ENCODE measurements at places on chromosomes 1 and 21.

DNA sequence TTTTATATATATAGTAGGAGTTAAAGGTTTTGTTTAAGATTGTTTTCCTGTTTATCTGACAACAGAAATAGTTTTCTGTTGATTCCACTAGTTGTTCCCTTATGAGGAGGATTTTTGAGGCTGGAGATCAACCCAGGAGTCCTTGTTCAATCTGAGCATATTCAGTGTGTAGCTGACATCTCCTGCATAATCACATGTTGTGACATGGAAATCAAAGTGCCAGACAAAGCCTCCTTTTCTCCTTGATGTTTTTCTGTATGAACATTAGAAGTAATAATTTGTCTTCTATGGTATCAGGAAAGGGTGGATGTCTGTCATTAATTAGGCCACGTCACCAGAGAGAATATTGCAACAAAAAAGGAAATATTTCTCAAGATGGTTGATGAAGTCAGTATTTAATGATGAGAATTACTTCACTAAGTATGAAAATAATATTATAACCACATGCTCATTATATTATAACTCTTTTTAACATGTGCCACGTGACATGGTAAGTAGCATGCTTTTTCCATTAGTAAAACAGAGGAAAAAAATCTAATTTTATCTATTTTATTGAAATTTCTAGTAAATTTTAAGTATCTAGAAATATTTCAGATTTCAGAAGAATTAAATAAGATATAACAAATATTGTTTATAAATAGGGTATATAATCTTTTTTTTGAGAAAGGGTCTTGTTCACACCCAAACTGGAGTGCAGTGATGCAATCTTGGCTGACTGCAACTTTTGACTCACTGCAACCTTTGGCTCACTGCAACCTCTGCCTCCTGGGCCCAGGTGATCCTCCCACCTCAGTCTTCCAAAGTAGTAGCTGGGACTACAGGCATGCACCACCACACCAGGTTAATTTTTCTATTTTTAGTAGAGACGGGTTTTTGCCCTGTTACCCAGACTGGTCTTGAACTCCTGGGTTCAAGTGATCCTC is 223.5 kb downstream of the HMCN1 start:
- peak; percentile 80 for DNase-seq

DNA sequence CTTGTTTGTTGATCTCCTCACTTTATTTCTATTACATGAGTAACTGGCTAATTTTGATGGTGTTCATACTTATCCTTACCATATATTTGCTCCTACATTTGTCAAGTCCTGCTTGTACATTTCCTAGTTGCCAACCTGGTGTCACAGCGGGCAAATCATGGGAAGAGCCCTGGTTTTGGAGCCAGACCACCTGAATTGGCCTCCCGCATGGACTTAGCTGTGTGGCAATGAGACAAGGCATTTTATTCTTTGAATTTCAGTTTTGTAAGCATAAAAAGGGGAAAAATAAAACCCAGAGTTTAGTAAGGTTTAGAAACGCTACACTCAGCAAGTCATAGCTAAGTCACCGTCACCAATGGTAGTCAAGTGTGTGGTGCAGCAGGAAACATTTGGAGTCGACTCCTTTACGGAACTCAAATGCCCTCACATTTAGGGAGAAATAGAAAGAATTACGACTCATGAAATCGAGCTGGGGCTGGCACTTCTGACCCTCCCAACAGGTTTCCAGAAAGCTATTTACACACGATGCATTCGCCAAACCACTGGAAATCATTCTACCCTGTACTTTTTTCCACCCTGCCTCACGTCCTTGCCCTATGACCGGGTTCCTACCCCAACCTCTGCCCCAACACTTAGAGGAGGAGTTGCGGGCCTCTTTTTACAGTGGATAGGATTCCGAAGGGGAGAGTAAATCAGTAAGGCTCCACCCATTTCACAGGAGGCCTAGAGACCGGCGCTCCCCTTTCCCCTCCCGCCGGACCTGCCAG is 492 bp upstream of the PGM1 start:
- no peak for DNase-seq

DNA sequence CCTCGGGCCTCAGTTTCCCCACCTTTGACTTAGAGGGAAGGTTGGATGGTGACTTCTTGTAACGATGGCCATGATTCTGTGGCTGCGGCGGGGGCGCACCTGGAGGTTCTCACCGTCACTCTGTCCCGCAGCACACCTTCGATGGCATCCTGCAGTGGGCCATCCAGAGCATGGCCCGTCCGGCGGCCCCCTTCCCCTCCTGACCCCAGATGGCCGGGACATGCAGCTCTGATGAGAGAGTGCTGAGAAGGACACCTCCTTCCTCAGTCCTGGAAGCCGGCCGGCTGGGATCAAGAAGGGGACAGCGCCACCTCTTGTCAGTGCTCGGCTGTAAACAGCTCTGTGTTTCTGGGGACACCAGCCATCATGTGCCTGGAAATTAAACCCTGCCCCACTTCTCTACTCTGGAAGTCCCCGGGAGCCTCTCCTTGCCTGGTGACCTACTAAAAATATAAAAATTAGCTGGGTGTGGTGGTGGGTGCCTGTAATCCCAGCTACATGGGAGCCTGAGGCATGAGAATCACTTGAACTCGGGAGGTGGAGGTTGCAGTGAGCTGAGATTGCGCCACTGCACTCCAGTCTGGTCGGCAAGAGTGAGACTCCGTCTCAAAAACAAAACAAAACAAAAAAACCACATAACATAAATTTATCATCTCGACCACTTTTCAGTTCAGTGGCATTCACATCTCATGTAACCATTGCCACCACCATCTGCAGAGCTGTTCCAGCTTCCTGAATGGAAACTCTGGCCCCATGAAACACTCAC is 2.1 kb upstream of the PFKL start:
- peak; percentile 76 for DNase-seq

GRCh38 chr1:161702250-161702649 is 4.8 kb upstream of the FCRLA start:
- DNase-seq: no peak

DNA sequence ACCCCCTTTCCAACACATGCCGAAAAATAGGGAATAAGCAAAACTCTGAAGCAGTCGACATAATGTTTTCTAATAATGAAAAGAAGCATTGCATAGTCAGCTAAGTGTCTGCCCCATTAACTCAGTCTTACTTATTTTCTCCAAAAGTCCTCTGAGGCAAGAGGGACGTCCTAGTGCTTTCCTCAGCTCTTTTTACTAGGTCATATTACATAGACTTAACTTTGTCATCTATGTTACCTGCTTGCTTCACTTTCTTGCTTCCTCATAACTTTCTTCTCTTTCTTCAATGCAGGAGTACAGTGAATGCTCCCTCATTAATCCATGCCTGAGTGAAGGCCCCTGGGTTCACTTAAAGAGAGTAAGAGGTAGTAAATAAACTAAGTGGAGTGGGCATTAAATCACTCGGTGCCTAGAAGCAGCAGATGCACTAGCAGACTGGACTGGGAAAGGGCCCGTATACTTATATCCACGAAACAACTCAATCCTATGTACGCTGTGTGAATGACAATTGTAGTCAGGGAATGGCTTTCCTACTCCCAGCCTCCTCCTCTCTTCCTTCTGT is 210.5 kb upstream of the SPAG17 start:
- DNase-seq: no peak

GRCh38 chr1:162366149-162366548 is 10.5 kb downstream of the SPATA46 start:
- DNase-seq: no peak

DNA sequence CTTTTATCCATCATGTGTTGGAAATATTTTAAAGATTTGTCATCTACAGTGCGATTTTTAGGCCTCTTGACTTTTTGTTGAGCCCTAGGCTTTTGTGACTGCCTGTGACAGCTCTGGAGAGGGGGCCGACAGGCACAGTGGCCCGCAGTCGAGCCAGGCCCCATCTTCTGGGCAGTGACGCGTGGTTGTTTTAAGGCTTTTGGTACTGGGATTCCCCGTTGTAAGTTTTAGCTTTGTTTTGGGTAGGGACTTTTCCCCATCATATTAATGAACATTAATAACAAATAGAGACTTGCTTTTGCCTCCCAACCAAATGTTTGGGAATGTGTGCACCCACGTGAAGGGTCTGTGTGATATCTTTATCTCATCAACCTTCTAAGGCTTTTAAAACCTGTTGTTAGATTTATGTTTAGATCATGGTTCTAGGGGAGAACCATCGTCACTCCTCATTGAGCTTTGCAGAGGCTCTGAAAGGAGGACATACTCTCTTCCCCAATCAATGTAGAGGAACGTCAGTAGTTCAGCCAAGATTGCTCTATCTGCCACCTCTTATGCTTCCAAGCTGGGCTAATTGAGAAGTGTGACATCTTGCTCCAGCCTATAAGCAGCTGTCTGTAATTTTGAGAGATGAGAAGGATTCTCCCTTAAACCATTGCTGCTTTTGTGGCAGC is 34.6 kb downstream of the MAPKAPK2 start:
- DNase-seq: no peak

DNA sequence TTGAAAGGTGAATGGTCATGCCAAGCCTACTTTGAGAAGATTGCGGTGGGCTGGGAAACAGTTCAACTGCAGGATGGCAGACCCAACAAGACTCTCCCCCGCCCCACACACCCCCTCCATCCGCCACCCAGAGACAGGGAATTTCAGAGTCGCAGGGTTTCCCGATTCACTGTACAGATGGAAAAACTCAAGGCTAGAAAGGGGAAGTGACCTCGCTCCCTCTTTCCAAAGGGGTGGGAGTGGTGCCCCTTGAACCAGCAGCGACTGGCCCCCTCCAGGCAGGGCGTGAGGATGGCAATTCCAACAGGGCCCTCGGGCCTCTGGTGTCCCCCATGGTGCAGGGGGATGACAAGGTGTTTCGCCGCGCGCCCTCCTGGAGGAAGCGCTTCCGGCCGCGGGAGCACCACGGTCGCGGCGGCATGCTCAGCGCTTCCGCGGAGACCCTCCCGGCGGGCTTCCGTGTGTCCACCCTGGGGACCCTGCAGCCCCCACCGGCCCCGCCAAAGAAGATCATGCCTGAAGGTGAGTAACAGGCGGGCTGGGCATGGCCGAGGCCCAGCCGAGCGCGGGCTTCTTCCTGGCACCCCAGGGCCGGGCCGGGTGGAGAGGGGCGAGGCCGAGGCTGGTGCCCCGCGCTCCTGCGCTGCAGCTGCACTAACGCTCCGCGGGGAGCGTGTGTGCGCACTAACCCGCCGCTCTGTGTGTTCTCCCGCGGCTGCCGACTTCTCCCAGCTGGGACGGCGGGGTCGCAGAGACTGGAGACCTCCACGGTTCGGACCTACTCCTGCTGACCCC is 10.4 kb downstream of the MYOG start:
- no peak for DNase-seq

GRCh38 chr21:26406526-26406925 is 166.6 kb downstream of the CYYR1 start:
- no peak for DNase-seq

DNA sequence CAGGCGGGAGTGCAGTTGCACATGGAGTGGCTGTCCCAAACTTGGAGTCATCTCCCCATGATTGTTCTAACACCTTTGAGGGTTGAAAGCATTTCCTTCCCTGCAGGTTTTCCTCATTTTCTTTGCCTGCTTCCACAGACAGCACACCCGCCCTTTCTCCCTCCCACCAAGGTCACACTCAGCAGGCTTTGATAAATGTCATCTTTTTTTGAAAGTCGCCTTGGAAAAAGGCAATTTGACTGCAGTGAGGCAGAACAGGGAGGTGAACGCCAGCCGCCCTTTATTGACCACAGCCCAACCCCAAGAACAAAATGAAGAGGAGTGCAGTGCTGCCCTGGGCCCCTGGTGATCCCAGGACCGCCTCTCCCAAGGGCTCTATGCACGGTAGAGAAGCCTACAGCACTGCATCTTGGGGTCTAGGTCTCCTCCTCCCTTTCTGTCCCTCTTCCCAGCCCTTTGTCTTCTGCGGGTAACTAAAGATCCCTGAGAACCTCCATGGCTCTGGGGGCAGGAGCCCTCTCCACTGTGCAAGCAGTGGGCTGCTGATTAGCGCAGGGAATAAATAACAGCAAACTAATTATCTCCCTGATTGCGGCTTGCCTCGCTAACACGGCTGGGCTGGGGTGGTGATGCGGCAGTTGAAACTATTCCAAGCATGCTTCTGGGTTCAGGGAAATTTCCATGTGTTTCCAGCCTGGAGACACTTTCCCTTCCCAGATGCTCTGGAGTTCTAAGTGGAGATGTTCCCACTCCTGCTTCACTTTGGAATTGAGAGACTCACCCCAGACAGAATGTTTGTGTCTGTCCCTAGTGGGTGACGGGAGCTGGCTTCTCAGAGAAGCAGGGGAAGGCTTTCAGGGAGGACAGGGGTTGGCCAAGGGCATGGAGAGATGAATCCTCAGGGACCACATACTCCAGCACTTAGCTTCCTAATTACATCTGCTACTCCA is 11.8 kb upstream of the AMIGO1 start:
- peak; percentile 36 for DNase-seq

All from AG10803 (cell line).